ENCODE measurements at places on chromosomes 6 and 20.

DNA sequence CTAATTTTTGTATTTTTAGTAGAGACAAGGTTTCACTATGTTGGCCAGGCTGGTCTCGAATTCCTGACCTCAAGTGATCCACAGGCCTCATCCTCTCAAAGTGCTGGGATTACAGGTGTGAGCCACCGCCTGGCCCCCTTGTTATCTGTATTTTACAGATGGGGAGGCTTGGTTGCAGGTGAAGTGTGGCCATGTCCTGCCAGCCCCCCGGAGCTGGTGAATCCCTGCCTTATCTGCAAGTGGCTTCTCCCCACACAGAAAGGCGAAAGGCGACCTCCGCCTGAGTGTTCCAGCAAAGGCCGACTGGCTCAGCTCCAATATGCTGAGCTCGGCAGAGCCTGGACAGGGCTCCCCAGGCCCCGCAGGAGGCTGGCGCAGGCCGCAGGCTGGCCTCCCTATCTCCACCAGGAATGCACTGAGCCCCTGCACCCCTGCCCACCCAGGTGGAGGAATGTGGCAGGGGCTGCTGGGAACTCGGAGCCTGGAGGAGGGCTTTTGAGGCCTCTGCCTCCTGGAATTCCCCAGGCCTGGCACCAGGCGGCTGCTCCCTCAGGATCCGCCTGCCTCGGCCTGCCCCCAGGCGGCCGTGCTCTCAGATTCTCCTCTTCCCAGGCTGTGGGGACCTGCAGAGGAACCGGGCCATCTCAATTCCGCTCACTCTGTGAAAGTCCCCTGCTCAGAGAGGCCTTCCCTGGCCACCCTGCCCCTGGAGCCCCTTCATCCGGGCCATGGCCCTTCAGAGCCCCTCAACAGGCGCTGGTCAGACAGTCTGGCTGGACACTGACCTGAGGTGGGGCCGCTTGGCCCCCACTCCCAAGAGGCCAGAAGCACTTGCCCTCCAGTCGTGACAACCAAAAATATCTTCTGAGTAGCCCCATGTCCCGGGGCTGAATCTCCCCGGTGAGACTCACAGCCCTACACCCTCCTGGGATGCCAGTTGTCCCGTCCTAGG lies 9.3 kb upstream of the LAMA5 start:
- no peak for DNase-seq

DNA sequence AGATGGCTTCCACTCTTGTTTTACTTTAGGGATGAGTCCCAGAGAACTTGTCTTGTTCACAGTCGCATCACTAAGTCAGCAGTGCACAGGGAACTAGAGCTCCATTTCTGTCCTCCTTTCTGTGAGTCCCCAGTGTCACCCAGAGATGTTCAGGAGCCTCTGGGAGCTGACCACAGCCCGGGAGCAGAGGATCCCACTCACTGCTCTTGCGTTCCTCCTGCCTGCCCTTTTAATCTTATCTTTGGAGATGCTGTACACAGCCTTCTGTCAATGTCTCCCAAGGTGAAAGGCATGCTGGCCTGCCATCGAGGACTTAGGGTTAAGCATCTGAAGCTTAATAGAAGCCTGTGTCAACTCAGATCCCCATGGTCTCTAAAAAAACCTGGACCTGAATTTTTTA lies 71.2 kb downstream of the IGF2R start:
- DNase-seq, result no peak

DNA sequence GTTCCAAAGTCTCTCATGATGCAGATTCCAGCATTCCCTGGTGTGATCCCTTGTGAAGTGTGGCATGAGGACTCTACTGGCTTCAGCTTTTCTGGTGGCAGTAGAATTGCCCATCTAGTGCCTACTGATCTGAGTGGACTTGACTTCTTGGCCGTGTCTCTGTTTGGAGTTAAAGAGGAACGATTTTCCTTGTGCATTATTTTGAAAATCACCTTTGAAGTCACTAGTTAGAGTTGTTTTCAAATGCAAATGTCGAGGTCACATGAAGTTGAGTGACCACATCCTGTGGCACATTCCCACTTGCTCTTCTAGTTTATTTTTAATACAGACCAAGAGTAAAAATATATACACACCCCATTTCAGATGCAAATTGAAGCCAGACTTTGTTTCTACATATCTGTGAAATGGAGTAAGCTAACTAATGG lies 270.7 kb upstream of the TAB2 start:
- no peak for DNase-seq

- DNase-seq, result no peak
Observed at GRCh38 chr20:61736751-61737310, 328.9 kb downstream of the TAF4 start.

DNA sequence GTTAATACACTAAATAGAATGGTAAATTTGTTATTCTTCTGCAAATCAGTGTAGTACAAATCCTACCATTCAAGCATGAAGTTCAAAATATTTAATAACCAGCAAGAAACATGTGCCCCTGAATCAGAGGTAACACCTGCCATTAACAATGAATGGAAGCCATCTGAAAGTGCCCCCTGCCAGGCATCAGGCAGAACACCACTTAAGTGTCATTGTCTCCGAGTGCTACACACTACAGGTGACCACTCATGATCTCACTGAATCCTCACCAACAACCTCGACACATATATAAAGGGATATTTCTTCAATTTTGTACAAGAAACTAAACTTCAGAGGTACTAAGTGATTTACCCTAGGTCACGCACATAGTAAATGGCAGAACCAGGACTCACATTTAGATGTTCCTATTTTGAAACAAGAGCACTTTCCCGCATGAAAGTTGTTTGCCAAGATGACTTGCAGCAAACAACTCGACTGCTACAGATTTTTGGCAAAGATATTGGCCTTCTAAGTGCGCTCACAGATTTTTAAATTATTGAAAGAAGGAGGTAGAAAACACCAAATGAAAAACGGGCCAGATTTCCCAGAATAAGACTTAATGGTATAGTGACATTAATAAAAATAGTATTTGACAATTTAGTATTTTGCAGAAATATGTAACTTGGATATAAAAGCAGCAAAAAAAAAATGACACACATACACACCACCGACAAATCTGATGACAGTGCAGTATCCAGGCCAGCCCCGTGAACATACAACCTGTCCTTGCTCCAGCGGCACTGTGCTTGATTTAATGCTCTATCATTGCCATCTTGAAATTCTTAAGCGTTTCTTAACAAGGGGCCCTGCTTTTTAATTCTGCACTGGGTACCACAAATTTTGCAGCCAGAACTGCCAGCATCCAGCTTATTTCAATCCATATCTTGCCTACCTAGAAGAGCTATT lies 274.5 kb downstream of the ALDH8A1 start:
- DNase-seq, result no peak

- DNase-seq, result no peak
Observed at GRCh38 chr6:105886814-105887544, 199.2 kb upstream of the PRDM1 start.

Data from SW 1271 (cell line).